Left colon (tissue), 2 donors: ENCODE measurements at places on chromosomes 4 and X.

GRCh38 chr4:30525662-30526315, 194.4 kb upstream of the PCDH7 start:
- DNase-seq: no peak

DNA sequence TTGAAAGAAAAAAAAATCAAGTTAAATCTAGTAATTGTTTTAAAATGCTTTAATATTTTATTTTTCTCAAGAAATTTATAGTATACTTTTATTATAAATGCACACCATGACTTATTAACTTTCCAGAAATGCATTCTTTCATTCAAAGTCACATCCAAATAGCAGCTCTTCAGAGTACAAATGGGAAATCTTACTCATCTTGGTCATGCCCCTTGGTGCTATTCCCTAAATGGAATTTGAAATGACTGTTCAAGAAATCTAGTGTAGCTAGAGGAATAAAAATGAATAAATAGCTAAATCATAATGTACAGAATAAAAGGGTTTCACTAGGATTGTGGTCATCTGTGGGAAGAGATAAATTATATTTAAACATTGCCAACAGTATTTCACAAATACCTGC, 1139.7 kb downstream of the PCDH18 start:
- DNase-seq: no peak

DNA sequence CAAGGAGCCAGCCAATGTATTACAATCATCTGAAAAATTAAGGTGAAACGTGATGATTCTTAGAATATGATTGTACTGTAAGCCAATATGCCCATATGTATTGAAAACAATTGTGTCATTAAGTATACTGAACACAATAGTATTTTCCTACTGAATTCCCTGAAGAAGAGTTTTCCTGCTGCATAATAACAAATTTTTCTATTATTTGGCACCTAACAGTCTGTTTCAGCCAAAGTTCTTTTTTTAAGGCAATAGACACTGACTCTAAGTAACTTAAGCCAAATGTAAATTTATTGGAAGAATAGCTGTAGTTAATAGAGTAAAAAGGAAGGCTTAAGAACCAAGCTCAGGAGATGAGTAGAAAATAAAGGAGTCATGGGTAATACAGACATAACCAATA, 220.6 kb downstream of the PPP4R3C start:
- no peak for DNase-seq

DNA sequence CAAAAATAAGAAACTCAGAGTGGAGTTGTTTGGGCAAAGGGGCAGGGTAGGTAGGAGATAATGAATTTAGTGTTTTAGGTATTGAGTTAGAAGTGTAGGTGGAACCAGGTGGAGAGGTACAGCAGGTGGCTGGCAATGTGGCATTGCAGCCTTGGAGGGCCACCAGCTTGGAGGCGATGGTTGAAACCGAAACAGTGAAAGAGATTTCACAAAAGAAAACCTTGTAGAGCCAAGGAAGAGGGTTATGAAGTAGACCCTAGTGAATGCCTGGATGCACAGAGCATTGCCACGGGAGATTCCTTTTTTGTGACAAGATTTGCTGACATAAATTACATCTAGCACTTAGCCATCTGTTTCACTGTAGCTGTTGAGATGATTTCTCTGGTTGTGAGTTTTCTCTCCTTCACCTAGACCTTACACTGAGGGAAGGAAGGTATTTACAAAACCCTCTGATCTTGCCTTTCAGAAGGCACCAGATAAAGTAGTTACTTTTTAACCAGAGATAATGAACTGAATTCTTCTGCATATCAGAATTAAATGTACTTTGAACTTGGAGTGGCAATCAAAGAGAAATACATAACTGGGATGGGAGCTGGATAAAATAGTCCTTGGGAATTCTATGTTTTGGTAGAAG, 104.1 kb upstream of the CASK start:
- no peak for DNase-seq

DNA sequence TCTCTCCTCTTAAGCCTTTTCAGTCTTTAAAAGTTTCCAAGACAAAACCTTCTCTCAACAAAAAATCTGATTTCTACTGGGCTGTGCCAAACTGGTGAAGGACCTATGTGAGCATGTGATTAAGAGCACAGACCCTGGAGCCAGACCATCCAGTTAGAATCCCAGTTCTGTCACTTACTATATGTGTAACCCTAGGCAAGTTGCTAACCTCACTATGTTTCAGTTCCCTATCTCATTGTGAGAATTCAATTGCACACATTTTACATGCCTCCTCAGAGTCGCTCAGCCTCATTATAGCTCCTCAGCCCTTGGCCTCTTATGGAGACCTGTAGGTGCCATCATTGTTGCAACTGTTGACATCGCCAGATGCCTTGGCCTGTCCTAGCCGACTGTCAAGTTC, 54.1 kb upstream of the VEGFD start:
- no peak for DNase-seq

GRCh38 chr4:84496331-84496705, 2.8 kb downstream of the NKX6-1 start:
- no peak for DNase-seq

GRCh38 chrX:41332408-41333002, 1.5 kb upstream of the DDX3X start:
- peak; percentile 62 for DNase-seq

GRCh38 chrX:63050225-63050624, 300.9 kb downstream of the SPIN4 start:
- DNase-seq: no peak

GRCh38 chr4:176755613-176756012, 37.1 kb downstream of the VEGFC start:
- DNase-seq: no peak

GRCh38 chr4:89949782-89950387, 55.2 kb downstream of the MMRN1 start:
- no peak for DNase-seq
